ENCODE measurements at places on chromosomes 11 and 22. TPM values are rescaled to one million over a fixed set of nuclear protein-coding genes. Genes with fewer than 3 reads are reported as not detected.

TRPC6 gene
- not detected for total RNA-seq

B4GALNT4 gene
- 2.1 TPM for total RNA-seq

DCHS1 gene
- total RNA-seq: 2.9 TPM

SERPIND1 gene
- total RNA-seq: not detected

HBB gene
- total RNA-seq: not detected

KRTAP5-8 gene
- total RNA-seq: not detected

SMTNL1 gene
- total RNA-seq: not detected

MS4A6A gene
- total RNA-seq: not detected

OR6A2 gene
- total RNA-seq: 0.07 TPM

SLC5A4 gene
- total RNA-seq: not detected

WNT7B gene
- total RNA-seq: not detected

CAPN5 gene
- 1.0 TPM for total RNA-seq

RASSF10 gene
- 0.09 TPM for total RNA-seq

NXPE4 gene
- not detected for total RNA-seq

OR2AG1 gene
- total RNA-seq: not detected

MICAL2 gene
- total RNA-seq: 322 TPM

VSIG10L2 gene
- not detected for total RNA-seq

OR5B3 gene
- total RNA-seq: not detected

NCAM1 gene
- 0.60 TPM for total RNA-seq

SLC36A4 gene
- total RNA-seq: 20.2 TPM

ACTN3 gene
- not detected for total RNA-seq

SCGB2A2 gene
- not detected for total RNA-seq

ARFIP2 gene
- total RNA-seq: 48.2 TPM

TEAD1 gene
- 0.35 TPM for total RNA-seq

PARVA gene
- not detected for total RNA-seq

MPPED2 gene
- total RNA-seq: 1.6 TPM

OR10D3 gene
- total RNA-seq: not detected

OR8D4 gene
- not detected for total RNA-seq

UCP3 gene
- 5.4 TPM for total RNA-seq

FXYD6 gene
- total RNA-seq: 0.17 TPM

FOLR3 gene
- not detected for total RNA-seq

TBX10 gene
- total RNA-seq: not detected

ARHGAP20 gene
- total RNA-seq: 0.12 TPM

IL10RA gene
- total RNA-seq: 123 TPM

BATF2 gene
- total RNA-seq: 0.39 TPM

SCGB1A1 gene
- total RNA-seq: not detected

RFPL3 gene
- not detected for total RNA-seq

KLHL35 gene
- 0.93 TPM for total RNA-seq

Data from activated T-cell treated with anti-CD3 and anti-CD28 coated beads, Interleukin-2, amount 50 U/mL, for 72 hours (primary cell).